ENCODE measurements at places on chromosomes 11 and 22.

GRCh38 chr22:27719036-27719347 is 82.6 kb downstream of the MN1 start:
- DNase-seq: no peak

GRCh38 chr11:76752321-76753143 is 30.6 kb upstream of the TSKU start:
- no peak for DNase-seq

DNA sequence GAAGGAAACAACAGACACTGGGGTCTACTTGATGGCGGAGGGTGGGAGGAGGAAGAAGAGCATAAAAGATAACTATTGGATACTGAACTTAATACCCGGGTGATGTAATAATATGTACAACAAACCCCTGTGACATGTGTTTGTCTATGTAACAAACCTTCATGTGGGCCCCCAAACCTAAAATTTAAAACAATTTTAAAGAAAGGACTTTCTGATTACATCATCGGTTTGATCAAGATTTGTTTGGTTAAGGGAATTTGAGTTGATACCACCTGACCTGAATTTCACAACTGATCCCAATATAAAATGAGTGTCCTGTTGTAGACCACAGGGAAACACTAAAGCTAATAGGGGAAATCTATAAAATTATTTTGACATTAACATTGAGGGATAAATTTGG is 34.3 kb downstream of the APIP start:
- no peak for DNase-seq

GRCh38 chr11:115276191-115276590 is 228.0 kb downstream of the CADM1 start:
- no peak for DNase-seq

GRCh38 chr22:31323578-31324550 is 22.3 kb downstream of the PATZ1 start:
- DNase-seq: no peak

- no peak for DNase-seq
Measured at GRCh38 chr11:10990160-10990559, 132.3 kb upstream of the ZBED5 start.

- no peak for DNase-seq
Measured at GRCh38 chr11:29623144-29623722, 393.6 kb downstream of the KCNA4 start.

GRCh38 chr11:48122656-48123055 is 94.0 kb upstream of the OR4B1 start:
- DNase-seq: no peak

DNA sequence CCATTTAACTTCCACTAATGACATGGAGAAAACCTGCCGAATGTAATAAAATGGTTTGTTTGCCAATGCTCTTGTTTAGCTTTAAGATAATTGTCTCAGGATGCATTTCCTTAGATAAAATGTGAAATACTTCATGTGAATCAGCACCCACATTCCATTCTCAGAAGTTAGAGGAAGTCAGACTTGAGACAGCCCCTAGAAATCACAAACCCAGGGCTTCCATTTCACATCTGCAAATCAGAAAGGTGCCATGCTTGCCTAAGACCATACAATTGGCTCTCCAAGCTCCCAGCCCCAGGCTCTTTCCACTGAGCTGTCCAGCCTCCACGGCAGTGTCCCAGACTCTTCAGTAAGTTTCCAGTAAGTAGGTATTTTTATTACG is 35.6 kb upstream of the ADORA2A start:
- DNase-seq: no peak

DNA sequence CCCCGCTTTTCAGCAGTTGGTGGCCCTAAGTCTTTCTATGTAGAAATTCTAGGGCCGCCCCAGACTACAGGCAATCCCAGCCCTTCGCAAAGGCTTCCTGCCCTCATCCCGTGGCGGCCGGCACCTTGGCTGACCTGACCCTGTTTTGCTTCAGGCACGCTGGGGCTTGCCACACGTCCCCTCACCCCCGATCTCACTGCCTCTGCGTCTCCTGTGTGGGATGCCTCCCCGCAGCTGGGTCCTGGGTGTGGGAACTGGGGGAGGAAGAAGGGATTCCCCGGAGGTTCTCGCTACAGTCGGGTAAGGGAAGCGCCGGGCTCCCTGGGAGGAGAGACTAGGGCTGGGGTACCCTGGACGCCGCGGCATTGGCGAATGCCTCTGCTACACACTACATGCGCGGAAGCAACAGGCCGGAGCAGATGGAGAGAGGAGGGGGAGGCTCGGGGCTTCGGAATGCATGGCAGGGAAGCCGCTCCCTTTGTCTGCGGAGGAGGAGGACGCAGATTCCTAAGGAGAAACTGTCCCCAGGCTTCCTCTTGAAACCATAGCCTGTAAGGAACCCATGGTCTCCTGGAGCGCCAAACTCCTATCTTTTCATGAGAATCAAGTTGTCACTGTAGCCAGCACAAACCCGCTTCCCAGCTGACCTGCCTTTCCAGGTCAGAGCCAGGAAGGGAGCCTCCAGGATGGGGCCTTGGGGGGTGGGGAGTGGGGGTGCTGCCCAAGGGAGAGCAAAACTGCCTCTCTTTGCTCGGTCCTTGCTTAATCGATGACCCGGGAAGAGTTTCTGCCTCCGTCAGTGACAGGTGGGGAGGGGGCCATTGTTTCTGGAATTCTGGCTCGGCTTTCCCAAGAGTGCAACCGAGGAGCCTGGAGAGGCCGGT is 1.4 kb downstream of the DTX4 start:
- DNase-seq: no peak

DNA sequence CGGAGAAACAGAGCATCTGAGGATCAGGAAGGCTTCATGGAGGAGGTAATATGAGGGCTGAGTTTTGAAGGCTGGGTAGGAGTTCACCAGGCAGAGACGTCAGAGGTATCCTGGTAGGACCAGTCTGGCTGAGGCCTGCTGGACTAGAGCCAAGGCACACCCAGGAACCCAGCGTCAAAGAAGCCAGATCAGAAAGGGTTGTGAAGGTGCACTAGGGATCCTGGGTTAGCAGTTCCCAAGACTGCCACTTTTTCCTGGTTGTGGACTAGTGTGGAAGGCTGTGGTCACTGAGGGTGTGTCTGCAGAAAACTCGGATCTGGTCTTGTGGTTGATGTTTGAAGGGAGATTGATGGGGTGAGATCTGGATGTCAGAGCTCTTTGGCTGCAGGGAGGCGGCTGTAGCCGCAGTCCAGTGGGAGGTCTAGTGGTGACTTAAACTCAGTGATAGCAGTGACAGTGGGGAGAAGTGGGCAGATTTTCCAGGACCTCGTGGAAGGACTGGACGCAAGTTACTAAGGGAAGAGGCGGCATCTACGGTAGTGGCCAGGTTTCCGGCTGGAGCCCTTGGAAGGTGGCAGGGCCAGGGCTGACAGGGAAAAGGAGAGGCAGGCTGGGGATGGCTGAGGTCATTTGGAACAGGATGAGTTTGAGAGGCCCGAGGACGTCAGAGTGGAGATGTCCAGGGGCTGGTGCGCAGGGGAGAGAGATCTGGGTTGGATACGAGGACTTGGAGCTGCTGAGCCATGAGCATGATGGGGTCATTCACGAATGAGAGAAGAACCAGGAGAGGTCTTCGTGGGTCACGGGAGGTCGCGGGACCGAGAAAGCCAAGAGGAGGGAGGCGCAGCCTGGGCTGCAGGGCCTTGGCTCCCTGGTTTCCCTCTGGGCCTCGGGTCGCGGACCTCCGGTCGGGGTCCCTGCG is 10.9 kb downstream of the RELA start:
- DNase-seq: no peak

GRCh38 chr11:34458525-34458924 is 19.8 kb downstream of the CAT start:
- no peak for DNase-seq

DNA sequence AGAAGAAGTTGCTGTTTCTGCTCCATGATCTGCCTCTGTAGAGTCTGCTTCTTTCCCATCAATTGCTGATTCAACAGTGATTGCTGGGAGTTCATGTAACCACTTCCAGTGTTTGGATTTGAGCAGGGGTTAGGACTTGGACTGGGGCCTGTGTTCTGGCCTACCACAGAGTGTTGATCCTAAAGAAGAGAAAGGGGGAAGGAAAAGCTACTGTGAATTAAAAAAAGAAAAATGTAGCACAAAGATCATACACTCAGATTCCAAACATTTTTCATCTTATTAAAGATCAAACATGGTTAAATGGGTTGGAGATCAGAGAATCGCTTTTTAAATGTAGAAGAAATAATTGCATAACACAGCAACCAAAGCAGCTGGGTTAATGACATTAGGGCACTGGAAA is 67.6 kb upstream of the MTMR2 start:
- no peak for DNase-seq

DNA sequence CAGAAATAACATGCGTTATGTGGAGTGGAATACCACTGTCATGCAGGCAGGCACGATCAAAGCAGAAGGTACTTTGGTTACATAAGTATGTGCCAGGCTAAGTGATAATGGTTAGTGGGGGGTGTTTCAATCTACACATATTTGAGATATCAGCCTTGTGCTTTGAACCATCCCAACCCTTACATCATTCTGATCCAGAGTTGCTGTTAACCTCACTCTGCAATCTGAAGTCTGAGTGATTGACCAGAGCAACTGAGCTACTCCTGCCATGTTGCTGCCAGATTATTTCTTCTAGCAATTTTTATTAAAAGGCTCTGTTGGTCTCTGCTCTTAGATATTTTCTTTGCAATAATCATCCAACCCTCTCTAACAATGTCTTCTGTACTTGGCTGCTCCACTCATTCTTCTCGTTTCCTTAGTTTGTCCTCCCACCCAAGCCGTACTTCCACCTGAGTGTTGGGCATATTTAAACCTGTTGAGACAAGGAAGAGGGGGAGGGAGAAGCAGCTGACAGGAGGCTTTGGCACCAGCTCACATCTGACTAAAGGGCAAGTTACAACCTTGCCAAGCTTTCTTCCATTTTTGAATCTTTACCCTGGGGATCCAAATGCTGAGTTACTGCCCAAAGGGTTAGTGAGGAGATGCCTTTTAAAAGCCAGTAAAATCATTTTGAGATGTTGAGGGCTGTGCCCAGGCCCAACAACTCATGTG is 114.1 kb upstream of the SESN3 start:
- DNase-seq: no peak

- DNase-seq: no peak
Measured at GRCh38 chr11:121722431-121723245, 269.9 kb upstream of the SORL1-AS1 start.

DNA sequence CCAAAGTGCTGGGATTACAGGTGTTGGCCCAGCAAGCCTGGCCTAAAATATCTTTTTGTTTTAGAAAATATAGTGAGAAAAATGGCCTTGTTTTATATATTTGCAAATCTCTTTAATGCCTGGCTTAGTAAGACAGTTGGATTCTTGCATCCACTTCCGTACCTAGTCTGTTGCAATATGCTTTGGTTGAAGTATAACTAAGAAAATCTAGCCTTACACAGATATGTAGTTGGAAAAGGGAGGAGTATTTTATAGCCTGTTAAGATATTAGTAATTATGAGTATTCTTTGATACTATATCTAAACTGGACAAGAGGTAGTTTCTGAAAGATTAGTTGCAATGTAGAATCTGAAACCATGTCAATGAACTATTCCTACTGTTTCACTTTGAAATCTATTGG is 65.1 kb downstream of the ZNRF3 start:
- no peak for DNase-seq

- DNase-seq: no peak
Measured at GRCh38 chr11:27443227-27443626, 29.4 kb downstream of the LGR4 start.

GRCh38 chr11:73344191-73344607 is 32.0 kb upstream of the RELT start:
- DNase-seq: no peak

GRCh38 chr22:47610764-47611163 is 848.3 kb downstream of the TBC1D22A start:
- DNase-seq: no peak

GRCh38 chr11:78397398-78397797 is 20.2 kb downstream of the GAB2 start:
- no peak for DNase-seq

- no peak for DNase-seq
Measured at GRCh38 chr11:24145411-24145810, 351.4 kb upstream of the LUZP2 start.

DNA sequence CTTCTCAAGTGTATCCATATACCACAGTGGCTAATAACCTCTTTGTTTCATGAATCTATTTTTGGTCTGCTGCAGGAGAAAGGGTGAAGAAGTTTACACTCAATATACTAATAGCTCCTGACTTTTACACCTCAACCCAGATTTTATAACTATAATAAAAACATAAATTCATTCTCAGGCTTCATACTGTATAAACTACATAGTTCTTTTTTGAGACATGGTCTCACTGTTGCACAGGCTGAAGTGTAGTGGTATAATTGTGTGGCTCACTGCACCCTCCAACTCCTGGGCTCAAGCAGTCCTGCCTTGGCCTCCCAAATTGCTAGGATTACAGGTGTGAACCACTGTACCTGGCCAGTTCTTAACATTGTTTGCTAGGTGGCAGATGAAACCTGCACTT is 17.8 kb upstream of the CCDC179 start:
- no peak for DNase-seq

- DNase-seq: no peak
Measured at GRCh38 chr11:66172146-66172545, 96.3 kb upstream of the RAB1B start.

DNA sequence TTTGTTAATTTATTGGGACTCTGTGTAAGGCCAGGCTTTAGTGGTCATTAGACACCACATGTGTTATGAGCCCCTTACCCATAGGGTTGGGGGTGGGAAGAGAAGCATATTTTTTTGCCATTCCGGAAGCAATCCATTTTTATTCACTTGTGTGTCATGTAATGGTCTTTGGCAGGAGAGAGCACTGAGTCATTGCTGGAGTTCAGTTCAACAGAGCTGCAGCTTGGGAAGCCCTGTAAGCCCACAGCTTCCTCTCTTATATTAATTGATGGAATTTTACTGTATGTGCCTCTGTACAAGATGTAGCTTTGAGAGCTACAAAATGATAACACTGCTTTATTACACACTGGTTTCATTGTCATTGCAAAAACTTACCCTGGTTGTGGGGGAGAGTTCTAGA is 177.3 kb upstream of the SORL1-AS1 start:
- no peak for DNase-seq

- no peak for DNase-seq
Measured at GRCh38 chr11:117068303-117068860, 29.8 kb downstream of the SIK3 start.

DNA sequence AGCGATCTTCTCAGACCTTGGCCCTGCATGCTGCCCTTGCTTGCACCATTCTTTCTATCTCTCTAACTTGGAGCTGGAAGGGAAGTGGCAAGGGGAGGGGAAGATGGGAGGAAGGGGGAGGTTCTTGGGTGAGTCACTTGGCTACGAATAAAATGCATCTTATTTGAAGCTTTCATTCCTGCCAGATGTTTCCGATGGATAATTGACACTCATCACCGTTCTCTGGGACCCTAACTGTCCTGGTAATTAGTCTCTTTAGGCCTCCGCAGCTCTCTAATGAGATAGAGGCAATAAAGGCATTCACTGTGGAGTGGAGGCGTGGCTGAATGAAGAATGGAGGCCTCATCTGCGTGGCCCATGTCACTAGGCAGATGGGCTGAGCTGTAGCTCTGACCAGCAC is 960.1 kb downstream of the NTM start:
- DNase-seq: no peak

GRCh38 chr11:92451063-92451462 is 226.4 kb downstream of the FAT3 start:
- no peak for DNase-seq
